ENCODE measurements at places on chromosomes 4 and X. TPM values are rescaled to one million over a fixed set of nuclear protein-coding genes. Genes with fewer than 3 reads are reported as not detected.
A peak's percentile ranks its signal among the peaks of the same experiment; 100 is the strongest.

DNA sequence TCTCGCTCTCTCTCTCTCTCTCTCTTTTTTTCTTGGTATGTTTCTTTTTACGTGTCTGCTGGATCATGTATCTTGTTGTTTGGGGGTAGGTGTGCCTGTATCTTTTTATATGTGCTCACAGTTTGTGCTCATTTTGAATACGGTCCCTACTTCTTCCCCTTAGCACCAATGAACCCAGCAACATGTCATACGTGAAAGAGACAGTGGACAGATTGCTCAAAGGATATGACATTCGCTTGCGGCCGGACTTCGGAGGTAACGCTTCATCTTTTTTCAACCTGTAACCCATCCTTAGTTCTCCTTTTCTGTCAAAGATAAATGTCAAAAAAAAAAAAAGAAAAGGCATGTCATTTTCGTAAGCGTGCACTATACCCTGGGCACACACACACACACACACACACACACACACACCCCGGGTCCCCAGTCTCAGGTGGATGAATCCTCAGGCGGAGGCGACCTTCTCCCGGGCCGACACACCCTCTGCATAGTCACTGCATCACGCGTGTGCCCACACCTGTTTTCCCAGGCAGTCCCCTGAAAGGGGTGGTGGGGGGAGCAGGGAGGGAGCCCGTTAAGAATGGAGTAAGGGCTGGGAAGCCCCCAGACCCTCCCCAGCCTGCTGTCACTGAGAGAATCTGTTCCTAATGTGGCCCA is 511 bp downstream of the GABRB1 start:
- DNase-seq = peak; percentile 21
- H3K36me3 ChIP-seq = no peaks in the 10 kb centered on the region
- peaks cover 32% of the 10 kb centered on the region for H3K27me3 ChIP-seq
- no peak overlapping the region for H3K27ac ChIP-seq
- peak overlapping the region; percentile 63 for H3K4me3 ChIP-seq

- H3K27me3 ChIP-seq = no peaks in the 10 kb centered on the region
- H3K4me1 ChIP-seq = no peaks in the 10 kb centered on the region
- H3K36me3 ChIP-seq = peaks cover 3% of the 10 kb centered on the region
- DNase-seq = no peak
- no peak overlapping the region for H3K27ac ChIP-seq
Measured at GRCh38 chrX:132393085-132393484, 95.8 kb downstream of the MBNL3 start.

- H3K36me3 ChIP-seq = no peaks in the 10 kb centered on the region
- no peak overlapping the region for H3K27ac ChIP-seq
- no peak for DNase-seq
- H3K4me1 ChIP-seq = no peaks in the 10 kb centered on the region
Measured at GRCh38 chr4:133263104-133263503, 114.0 kb downstream of the PCDH10 start.

GRCh38 chr4:123381996-123382395 is 14.6 kb upstream of the SPRY1 start:
- no peaks in the 10 kb centered on the region for H3K36me3 ChIP-seq
- DNase-seq = no peak
- peaks cover 17% of the 10 kb centered on the region for H3K27me3 ChIP-seq
- no peaks in the 10 kb centered on the region for H3K4me1 ChIP-seq

DNA sequence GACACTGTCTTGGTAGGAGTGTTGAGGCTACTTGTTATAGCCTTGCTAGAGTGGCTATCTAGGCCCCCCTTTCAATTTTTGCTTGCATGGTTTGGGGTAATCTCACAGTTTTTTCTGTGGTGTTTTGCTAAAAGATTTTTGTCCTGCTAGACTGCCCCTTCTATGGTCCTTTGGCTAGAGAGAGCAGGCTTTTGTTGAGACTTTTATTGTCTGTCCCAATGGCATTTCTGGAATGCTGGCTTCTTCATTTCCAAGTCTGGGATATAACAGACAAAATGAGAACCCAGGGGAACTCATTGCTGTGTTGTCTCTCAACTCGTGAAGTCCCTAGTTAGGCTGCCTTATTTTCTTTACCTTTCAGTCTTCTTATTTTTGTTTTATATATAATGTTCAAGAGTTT is 160.2 kb upstream of the ZC4H2 start:
- no peaks in the 10 kb centered on the region for H3K4me1 ChIP-seq
- no peak overlapping the region for H3K27ac ChIP-seq
- no peak for DNase-seq
- H3K36me3 ChIP-seq = peaks cover 5% of the 10 kb centered on the region

GRCh38 chr4:183105092-183105491 is 6.0 kb downstream of the WWC2 start:
- H3K4me1 ChIP-seq = no peaks in the 10 kb centered on the region
- no peak for DNase-seq
- no peaks in the 10 kb centered on the region for H3K36me3 ChIP-seq
- no peak overlapping the region for H3K4me3 ChIP-seq
- H3K27ac ChIP-seq = no peak overlapping the region

GRCh38 chrX:38701073-38701472 is 100.2 kb upstream of the MID1IP1 start:
- H3K4me3 ChIP-seq = no peak overlapping the region
- H3K4me1 ChIP-seq = peaks cover 15% of the 10 kb centered on the region
- H3K27me3 ChIP-seq = no peaks in the 10 kb centered on the region

Gene DGAT2L6
- total RNA-seq = not detected

All from activated CD8-positive, alpha-beta T cell treated with anti-CD3 and anti-CD28 coated beads, Interleukin-2, amount 10 ng/mL, durations not matched to agents 7 days and 5 days (primary cell).